ENCODE measurements at places on chromosomes 4 and X. TPM values are rescaled to one million over a fixed set of nuclear protein-coding genes. Genes with fewer than 3 reads are reported as not detected.

- DNase-seq = no peak
Measured at GRCh38 chrX:11349661-11350337, 56.6 kb downstream of the AMELX start.

The PCDH10 gene
- not detected for total RNA-seq

The PCYT1B gene
- total RNA-seq = not detected

DNA sequence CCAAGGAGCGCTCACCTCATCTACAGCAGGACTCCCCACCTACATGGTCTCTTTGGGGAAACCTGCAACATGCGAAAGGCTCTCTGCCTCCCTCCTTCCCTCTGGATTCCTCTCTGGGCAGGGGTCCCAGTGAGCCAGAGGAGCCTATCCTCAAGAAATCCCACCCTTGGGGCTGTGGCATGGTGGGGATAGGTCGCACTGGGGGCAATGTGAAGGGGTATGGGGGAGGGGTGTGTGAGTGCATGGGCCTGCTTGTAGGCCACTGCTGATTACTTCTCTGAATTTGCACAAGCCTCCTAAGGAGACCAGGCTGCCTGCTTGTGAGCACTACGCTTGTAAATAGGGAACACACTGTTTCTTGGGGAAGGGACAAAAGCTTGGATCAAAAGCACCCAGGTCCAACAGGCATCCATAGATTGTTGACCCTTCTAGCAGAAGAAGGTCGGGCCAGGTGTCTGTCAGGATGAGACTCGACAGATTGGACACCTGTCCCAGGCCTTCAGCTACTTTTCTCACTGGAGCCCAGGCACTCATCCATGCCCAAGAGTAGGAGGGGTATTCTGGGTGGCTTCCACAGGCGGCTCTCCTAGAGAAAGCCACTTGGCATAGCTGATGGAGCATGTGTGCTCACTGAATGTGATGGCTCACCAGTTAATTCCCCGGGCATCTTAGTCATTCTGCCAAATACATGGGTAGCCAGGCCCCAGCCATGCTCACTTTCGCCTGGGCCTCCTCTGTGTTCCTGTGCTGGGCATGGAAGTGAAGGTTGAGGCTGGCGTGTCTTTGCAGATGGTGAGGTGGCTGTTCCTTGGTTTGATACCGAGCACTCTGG, 75.0 kb downstream of the NBDY start:
- no peak for DNase-seq

- no peak for DNase-seq
Measured at GRCh38 chr4:73420615-73421014, 15.4 kb upstream of the AFP start.

The PABPC5 gene
- total RNA-seq = not detected

DNA sequence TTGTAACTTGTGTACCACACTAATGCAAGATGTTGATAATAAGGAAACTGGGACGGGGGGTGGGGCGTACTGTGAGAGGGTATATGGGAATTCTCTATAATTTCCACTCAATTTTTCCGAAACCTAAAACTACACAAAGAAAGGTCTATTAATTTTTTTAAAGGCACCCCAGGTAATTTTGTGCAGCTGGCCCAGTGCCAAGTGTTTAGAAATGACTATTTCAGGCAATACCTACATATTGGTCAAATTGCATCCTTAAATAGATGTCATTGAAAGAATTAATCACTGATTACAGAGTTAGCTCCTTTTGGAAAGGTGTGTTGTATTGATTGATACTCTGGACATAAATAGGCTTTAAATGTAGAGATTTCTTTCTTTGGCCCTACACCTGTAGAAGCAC, 10.1 kb upstream of the MTMR1 start:
- no peak for DNase-seq

GRCh38 chr4:153931804-153932203, 142.9 kb upstream of the SFRP2 start:
- no peak for DNase-seq

DNA sequence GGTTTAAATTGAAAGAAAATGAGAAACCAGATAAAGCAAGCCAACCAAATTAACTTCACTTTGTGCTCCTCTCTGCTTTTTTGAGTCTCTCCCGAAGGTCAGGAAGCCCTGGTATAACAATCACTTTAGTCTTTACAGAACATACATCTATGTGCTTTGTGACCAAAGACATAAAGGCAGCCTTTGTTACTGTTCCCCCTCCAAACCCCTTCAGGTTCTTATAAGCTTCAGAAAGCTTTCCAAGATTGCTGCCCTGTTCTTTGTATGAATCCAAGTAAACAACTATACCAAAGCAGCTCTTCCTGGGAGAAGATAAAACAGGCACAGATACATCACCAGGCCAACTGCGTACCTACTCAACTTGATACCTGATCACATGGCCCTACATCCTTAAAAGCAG, 28.7 kb downstream of the RLIM start:
- no peak for DNase-seq

DNA sequence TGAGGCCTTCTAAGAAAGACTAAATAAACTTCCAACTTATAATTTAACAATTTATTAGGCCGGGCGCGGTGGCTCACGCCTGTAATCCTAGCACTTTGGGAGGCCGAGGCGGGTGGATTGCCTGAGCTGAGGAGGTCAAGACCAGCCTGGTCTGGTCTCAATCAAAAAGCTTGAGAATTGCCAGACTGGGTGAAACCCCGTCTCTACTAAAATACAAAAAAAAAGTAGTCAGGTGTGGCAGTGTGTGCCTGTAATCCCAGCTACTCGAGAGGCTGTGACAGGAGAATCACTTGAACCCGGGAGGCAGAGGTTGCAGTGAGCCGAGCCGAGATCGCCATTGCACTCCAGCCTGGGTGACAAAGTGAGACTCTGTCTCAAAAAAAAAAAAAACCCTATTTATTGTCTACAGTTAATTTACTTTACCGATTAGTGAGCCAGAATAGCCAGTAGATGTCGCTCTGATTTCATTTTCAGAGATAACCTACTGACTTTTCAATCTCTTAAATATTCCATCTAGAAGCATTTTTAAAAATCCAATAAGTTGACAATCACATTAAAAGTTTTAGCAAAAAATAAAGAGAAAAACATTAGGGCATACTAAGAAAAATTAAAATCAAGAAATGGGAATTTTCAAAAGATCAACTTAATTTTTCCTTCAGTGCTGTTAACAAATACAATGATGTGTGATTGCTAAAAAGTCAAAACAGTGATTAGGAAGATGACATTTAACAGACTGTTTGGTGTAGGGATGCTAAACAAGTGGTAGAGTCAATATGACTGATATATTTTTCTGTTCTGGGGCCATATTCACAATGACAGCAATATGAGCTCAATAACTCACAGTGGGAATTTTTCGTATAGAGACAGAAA, 4.3 kb upstream of the SHROOM3 start:
- DNase-seq = no peak

- DNase-seq = no peak
Measured at GRCh38 chr4:101418466-101418865, 71.1 kb upstream of the PPP3CA start.

GRCh38 chr4:35541888-35542213, 702.5 kb downstream of the ARAP2 start:
- no peak for DNase-seq

The DDX53 gene
- total RNA-seq = not detected

The MAGEB10 gene
- total RNA-seq = not detected

The CENPE gene
- total RNA-seq = 2.8 TPM

DNA sequence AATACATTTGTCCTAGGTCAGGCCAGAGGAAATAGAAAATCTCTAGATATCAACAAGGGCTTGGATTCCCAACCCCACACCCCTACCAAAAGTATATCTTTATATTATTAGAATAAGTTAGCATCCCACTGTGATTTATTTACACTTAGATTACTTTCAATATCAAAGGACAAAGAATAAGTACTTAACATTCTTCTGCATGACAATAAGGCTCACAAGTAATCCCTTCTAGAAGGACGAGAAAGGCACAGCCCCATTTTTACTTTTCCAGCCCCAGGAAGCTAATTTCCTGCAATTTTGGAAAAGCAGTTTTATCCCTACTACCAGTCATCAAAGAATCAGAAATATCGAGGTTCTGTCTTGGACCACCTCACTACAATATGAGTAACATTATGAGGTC, 14.1 kb upstream of the SLITRK2 start:
- DNase-seq = no peak

GRCh38 chrX:129026202-129026601, 497.1 kb downstream of the SMARCA1 start:
- DNase-seq = no peak

- DNase-seq = no peak
Measured at GRCh38 chrX:15356444-15356843, 21.1 kb upstream of the PIGA start.

- no peak for DNase-seq
Measured at GRCh38 chr4:1003271-1004070, 8.0 kb upstream of the FGFRL1 start.

The NKAP gene
- total RNA-seq = 16.8 TPM

The GCNA gene
- 11.9 TPM for total RNA-seq

DNA sequence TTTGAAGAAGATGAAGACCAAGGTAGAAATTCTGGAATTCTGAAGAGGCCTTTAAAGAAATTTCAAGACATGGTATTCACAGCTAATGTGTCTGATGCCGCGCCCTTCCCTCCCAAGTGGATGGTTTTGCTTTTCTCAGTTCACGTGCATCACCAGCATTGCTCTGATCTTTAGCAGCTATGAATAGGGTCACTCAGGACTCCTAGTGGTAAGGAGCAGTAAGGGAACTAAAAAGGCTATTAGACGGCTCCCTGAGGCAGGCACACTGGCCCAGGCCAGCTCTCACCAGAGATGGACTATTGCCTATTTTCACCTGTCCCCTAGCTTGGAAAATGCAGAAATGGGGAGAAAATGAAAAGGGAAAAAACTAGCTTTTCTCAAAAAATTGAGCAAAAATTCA, 447.5 kb upstream of the RASGEF1B start:
- DNase-seq = no peak

The PRR32 gene
- total RNA-seq = not detected

DNA sequence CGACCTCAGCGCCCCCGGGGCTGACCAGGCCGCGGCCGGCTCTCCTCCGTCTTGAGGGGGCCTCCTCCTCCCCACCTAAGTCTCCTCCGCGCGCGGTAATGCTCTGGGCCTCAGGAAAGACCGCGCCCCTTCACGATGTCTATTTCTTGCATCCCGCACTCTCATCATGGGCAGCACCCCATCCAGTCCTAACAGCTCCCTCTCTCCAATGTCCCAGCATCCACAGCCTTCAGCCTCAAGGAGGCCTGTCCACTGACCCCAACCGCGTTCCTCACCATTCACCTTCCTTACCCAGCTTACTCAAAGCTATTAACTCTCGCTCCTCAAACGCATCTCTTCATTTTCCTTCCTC, 77.5 kb downstream of the MAGED4 start:
- DNase-seq = no peak
